ENCODE measurements at places on chromosomes 12 and 14.
A peak's percentile ranks its signal among the peaks of the same experiment; 100 is the strongest.

DNA sequence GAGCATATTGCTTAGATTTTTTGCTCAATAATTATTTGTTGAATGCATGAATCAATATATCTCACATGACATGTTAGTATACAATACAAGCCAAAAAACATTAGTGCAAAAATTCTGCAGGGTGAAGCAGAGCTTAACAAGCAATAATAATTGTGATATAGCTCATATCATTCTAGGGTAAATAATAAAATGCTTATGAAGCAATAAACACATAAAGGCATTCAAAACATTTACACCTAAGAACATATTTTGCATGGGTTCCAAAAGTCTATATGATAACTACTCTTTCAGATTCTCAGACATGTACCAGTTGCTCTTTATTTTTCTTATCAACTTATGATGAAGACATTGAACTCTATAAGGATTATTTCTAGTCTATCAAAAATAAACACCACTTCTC is 886.2 kb downstream of the TRHDE start:
- DNase-seq = no peak

GRCh38 chr14:38001501-38001900 is 206.2 kb upstream of the SSTR1 start:
- no peak for DNase-seq

- no peak for DNase-seq
These were observed 71.2 kb downstream of the KCNK13 start for GRCh38 chr14:90132821-90133570.

GRCh38 chr12:94849411-94849976 is 154.0 kb downstream of the NDUFA12 start:
- no peak for DNase-seq

- DNase-seq = no peak
These were observed 43.2 kb upstream of the MEG3 start for GRCh38 chr14:100782516-100783320.

DNA sequence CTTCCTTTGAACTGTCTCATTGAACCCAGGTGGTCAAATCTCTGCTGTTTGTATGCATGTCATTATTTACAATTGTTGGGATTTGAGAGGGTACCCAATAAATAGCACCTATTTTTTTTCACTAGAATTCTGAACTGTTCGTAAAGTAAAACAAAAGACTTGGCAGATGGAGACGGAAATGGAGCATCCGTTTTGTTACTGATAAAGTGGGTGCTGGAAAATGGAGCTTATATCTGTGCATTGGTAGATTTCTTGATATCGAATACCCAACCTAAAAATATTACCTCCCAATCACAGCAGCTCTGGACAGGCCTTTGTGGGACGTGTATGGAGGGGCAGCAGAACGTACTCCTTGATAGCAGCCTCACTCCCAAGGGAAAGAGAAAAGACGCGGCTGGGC is 224.4 kb downstream of the C12orf75 start:
- DNase-seq = no peak

GRCh38 chr12:29698756-29699155 is 85.0 kb downstream of the TMTC1 start:
- DNase-seq = no peak

DNA sequence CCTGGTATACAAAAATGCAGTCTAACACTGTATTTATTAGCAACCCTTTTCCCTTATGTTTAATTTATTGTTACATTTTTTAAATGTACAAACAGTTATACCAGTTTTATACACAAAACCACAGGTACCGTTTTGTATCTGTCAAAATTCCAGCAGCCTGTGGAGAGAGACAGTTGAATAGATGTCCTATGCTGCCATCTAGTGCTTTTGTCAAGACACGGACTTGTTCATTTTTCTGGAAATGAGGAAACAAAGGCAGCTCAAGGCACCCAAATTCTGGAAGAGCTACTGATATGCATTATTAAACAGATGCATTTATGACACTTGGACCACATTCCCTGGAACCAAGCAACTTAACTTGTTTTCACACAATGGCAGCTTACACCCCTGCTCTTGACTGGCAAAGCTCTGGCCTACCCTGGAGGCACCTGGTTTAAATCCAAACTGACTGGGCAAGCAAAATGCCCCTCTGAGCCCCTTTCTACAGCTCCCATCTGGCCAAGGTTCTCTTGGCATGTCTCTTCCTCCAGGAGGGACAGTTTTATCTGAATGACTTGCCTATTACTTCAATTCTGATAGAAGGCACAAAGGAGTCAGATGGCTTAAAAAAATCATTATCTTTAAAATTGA is 286.9 kb upstream of the PRKD1 start:
- peak; percentile 46 for DNase-seq

DNA sequence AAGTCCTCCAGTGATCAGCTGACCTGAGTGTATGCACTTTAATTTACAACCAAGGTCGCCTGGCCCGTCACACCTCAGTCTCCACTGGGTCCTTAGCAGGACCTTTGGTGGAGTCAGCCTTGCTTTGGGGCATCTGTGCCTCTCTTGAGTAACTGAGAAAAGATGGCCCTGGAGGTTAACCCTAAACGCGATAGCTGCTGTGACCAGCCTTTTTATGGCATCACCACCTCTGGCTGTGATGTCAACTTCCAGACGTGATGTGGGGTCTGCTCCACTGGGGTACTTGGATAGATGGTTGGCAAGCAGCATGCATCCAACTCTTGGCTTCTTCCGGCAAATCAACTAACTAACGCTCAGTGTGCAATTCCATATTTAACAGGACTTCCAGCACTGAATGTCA is 122.8 kb upstream of the RTL1 start:
- no peak for DNase-seq

- no peak for DNase-seq
These were observed 97.1 kb downstream of the TNFAIP2 start for GRCh38 chr14:103220134-103220981.

GRCh38 chr12:118880720-118881493 is 100.4 kb upstream of the SRRM4 start:
- no peak for DNase-seq

- DNase-seq = no peak
These were observed 170.9 kb upstream of the BMP4 start for GRCh38 chr14:54127526-54127925.

DNA sequence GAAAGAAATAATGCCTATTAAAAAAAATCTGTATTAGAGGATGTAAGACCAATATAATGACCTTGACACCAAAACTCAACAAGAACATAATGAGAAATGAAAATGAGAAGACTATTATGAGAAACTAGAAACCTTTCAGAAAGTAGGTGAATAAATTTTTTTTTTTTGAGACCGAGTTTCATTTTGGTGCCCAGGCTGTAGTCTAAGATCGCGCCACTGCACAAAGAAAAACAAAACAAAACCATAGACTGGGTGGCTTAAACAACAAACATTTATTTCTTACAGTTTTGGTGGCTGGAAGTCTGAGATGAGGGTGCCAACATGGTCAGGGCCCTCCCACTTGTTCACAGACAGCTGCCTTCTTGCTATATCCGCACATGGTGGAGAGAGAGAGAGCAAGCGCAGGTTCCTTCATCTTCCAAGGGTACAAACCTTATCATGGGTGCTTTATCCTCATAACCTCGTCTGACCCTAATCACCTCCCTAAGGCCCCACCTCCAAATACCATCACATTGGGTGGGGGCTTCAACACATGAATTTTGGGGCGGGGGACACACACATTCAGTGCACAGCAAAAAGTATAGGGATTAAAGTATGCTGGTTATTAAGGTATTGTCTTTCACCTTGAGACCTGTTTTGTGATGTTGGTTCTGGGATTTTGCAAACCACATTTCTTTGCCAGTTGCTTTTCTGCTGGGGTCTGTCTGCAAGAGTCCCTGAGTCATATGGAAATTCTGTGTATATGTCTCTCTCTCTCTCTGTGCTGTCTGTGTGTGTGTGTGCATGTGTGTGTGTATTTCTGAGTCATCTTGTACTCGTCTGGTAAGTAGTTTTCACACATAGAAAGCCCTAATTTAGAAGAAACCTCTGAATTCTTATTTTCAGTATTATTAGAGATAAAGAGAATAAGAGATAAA is 26.2 kb downstream of the ZCRB1 start:
- DNase-seq = peak; percentile 12

- peak; percentile 77 for DNase-seq
These were observed 190.2 kb upstream of the CNOT2 start for GRCh38 chr12:70052931-70053497.

GRCh38 chr14:99616832-99617800 is 13.1 kb upstream of the CCDC85C start:
- no peak for DNase-seq

DNA sequence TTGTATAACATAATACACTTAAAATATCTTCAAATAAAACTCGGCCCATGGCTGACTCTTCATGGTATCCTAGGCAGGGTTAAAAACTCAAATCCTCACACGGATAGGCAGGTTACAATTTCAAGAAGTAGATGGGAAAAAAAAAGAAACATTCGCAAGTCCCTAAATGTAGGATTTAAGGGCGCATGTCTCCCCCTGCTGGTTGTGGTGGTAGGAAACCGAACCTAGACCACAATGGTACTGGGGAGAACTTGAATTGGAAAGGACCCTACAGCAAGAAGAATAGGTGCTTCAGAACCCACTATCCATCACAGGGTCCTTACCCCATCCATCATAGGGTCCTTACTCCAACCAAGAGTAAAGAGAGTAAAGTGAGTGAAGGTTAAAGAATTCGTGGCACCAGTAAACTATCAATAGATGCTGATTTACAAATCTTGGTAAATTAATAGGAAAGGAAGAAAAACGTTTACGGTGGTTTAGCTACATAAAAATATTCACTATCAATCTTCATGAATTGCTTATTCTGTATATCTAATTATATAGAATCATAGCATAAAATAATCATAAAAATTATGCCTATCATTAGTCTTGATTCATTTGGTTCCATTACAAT is 3.3 kb upstream of the CIPC start:
- peak; percentile 87 for DNase-seq

DNA sequence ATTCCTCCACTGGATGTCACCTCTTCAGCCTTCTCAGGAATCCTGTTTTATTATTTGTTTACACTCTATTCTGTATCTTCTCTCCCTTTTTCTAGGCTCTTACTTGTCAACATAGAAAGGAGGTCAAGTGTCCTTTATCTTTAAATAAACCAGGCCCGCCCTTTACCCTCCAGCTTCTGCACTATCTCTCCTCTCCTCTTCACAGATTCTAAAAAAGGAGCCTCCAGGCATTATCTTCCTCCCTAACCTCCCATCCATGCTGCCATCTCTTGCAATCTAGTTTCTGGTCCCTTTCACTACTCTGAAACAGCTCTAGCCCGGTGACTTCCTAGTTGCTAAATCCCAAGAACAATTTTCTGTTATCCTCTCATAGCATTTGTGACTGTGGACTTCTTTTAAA is 24.1 kb upstream of the ARID2 start:
- no peak for DNase-seq

- no peak for DNase-seq
These were observed 1.1 kb upstream of the RFX4 start for GRCh38 chr12:106581543-106582248.

DNA sequence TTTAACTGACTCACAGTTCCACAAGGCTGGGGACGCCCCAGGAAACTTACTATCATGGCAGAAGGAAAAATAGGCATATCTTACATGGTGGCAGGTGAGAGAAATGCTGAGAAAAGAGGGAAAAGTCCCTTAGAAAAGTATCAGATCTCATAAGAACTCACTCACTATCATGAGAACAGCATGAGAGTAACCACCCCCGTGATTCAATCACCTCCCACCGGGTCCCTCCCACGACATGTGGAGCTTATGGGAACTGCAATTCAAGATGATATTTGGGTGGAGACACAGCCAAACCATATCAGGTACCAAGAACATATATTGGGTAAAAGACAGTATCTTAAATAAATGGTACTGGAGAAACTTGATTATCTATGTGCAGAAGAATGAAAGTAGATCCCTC is 100.3 kb upstream of the FAR2 start:
- DNase-seq = no peak

DNA sequence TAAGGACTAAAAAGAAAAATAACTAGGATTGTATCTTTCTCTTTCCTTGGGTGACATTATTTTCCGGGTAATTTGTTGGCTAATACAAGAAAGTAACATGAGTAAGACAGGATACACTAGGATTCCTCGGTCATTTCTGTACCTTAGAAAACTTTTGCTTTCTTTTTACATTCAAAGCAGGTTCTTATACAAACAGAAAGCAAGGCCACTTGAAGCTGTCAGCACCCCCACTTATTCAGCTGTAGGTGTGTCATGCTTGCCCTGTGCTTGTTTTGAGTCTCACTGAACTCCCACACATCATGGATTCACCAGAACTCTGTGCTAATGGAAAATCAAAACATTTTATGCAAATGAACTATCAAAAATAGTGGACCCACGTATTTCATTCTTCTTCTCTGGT is 266.8 kb upstream of the CLEC14A start:
- DNase-seq = no peak

- DNase-seq = no peak
These were observed 12.6 kb upstream of the AMN start for GRCh38 chr14:102909911-102910310.

DNA sequence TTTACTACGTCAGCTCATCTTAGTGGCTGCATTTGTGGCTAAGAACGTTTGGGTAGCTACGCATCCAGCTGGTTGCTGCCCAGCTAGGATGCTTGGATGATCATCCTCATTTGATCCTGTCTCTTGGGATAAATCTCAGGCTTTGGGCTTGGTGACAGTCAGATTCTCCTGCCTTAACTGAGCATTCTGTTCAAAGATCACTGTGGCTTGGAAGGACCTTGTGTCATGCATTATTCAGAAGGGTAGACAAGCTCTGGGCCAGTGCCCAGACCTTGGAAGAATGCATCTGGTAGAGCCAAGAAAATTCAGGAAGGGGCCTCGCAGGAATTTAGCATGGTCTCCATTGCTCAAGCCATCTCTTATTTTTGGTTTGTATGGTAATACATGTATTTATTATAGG is 188.4 kb downstream of the NRXN3 start:
- no peak for DNase-seq

DNA sequence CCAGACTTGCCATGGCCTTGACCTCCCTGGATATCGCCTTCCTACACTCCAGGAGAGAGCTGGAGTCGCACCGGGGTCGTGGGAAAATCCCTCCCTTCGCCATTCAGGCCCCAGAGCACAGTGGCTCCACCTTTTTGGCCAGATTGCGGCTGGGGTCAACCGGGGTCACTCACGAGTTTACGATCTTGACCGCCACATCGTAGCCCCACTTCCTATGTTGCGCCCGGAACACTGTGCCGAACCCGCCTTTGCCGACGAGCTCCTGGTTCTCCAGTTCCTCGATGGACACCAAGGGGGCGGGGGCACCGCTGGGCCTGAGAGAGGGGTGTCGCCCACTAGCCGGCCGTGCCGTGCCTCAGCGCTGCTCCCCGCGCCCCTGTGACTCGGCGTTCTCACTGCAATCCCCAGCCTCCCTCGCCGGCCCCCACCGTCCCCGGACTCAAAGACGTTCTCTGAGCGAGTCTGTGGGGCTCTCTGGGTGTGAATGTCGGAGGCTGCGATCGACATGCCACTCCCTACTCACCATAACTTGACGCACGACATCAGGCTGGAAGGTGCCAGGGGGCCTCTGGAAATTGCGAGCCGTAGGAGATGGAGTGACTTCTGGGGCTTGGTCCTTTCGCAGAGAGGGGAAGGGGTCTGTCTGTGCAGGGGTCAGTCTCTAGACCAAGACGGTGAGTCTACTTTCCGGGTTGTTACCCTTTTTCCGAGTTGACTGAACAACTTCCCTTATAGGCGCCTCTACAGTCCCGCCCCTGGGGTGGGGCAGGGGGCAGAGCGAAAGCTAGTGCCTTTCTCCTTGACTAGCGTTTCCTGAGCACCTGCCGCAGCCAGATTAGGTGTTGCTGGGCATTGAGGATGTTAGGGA is at the start of gene RIPK3:
Gene RIPK3, minus strand, starts transcription at position 708 of the 868 bp plus-strand sequence. Its CDS starts 165 bp downstream, at position 543.
- DNase-seq = peak; percentile 77

Measured in suppressor macrophage treated with lipopolysaccharide for 4 hours (primary cell).